ENCODE measurements at places on chromosomes 2 and 18. TPM values are rescaled to one million over a fixed set of nuclear protein-coding genes. Genes with fewer than 3 reads are reported as not detected.

Gene CYS1
- total RNA-seq = 1.2 TPM

Gene CD207
- total RNA-seq = not detected

Gene HOXD12
- not detected for total RNA-seq

Gene FBLN7
- total RNA-seq = 6.2 TPM

Gene SLC1A4
- total RNA-seq = 89.5 TPM

Gene ABHD3
- 11.8 TPM for total RNA-seq

Gene DCDC2C
- total RNA-seq = 0.69 TPM

Gene DSG1
- total RNA-seq = 0.23 TPM

Gene RTKN
- total RNA-seq = 11.1 TPM

Gene COL5A2
- 19.1 TPM for total RNA-seq

Gene NT5DC4
- total RNA-seq = not detected

Gene DPP4
- 0.46 TPM for total RNA-seq

Gene TEX44
- not detected for total RNA-seq

Gene YPEL5
- total RNA-seq = 112 TPM

Gene IL18RAP
- total RNA-seq = not detected

Gene CRYGD
- 3.7 TPM for total RNA-seq

Gene ZSWIM2
- 0.23 TPM for total RNA-seq

Gene MLPH
- total RNA-seq = 0.69 TPM

Gene TGFA
- total RNA-seq = 18.2 TPM

Gene ANO7
- 0.46 TPM for total RNA-seq

Gene MEIS1
- total RNA-seq = 54.2 TPM

Gene DGKD
- 62.5 TPM for total RNA-seq

Gene UCN
- total RNA-seq = 0.92 TPM

Gene CPSF3
- 33.7 TPM for total RNA-seq

Gene DNAH7
- total RNA-seq = 21.7 TPM

Gene GPR75
- 29.5 TPM for total RNA-seq

Gene NRP2
- total RNA-seq = 67.8 TPM

Gene AQP12B
- not detected for total RNA-seq

Gene MRPS9
- total RNA-seq = 19.6 TPM

Gene CXCR2
- total RNA-seq = 0.23 TPM

Gene MALL
- total RNA-seq = 2.5 TPM

Gene LIMS4
- not detected for total RNA-seq

Gene SLC5A7
- total RNA-seq = 14.3 TPM

Gene TWSG1
- total RNA-seq = 30.2 TPM

Gene CFAP221
- total RNA-seq = 25.4 TPM

Gene HK2
- total RNA-seq = 4.2 TPM

Gene GPR55
- total RNA-seq = not detected

Gene DTNA
- 101 TPM for total RNA-seq

Gene TRIM43
- total RNA-seq = not detected

Gene EFEMP1
- total RNA-seq = 16.6 TPM

Gene PNO1
- 13.4 TPM for total RNA-seq

Gene TSPYL6
- 0.23 TPM for total RNA-seq

Gene ADRA2B
- total RNA-seq = 0.46 TPM

Gene CD8B2
- total RNA-seq = 0.69 TPM

Gene KIDINS220
- total RNA-seq = 536 TPM

Gene GNLY
- total RNA-seq = not detected

Gene ANKRD62
- total RNA-seq = 0.23 TPM

Gene ID2
- 180 TPM for total RNA-seq

Gene CBLN2
- total RNA-seq = 127 TPM

Gene EVA1A
- not detected for total RNA-seq

Gene HOXD1
- total RNA-seq = not detected

Gene SERPINB3
- total RNA-seq = not detected
